ENCODE measurements at places on chromosomes 6 and 20.
A peak's percentile ranks its signal among the peaks of the same experiment; 100 is the strongest.

GRCh38 chr6:166194914-166195859 is 27.5 kb upstream of the TBXT start:
- DNase-seq = no peak

GRCh38 chr6:153621491-153621890 is 417.5 kb upstream of the OPRM1 start:
- no peak for DNase-seq

DNA sequence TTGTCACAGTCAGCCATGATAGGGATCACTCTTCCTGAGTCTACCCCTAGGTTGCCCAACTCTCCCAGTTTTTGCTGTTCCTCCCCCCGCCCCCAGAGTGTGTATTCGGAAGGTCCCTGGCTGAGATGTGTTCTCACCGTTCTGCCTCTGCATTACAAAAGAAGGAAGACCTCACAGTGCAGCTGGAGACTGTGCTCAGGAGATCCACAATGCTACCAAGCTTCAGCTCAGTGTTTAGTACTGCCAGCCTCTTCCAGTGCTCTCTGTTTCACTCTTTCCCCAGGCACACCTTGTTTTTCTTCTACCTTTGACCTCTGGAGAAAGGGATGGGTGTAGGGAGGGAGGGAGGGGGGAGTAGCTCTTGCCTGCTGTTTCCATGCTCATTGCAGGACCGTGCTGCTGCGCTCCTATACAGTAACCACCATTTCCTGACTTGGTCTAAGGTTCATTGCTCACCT is 13.4 kb upstream of the MOCS1 start:
- no peak for DNase-seq

- no peak for DNase-seq
These were observed 671.4 kb downstream of the RFPL4B start for GRCh38 chr6:113018351-113019151.

GRCh38 chr6:169454872-169455204 is 201.2 kb upstream of the THBS2 start:
- DNase-seq = no peak

GRCh38 chr6:143023695-143024094 is 37.0 kb upstream of the AIG1 start:
- DNase-seq = no peak

GRCh38 chr6:107572886-107573285 is 83.0 kb downstream of the SOBP start:
- DNase-seq = no peak

DNA sequence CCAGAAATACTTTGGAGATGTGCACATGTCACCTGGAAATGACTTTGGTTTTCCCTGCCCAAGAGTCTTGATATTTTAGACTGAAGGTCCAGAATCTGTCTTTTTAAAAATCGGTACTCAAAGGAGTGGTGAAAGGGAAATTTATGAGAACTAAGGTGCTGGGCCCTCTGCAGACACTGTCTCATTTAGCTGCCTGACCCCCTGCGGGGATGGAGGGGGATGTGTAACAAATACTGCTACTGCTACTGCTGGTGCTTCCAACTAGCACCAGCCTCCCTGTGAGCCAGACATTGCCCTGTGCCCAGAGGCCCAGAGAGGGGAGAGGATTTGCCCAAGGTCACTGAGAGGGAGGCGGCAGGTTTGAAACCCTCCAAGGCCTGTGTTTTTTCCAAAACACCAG is 7.0 kb downstream of the SCRT2 start:
- no peak for DNase-seq

- no peak for DNase-seq
These were observed 251.1 kb upstream of the SOX4 start for GRCh38 chr6:21342501-21342900.

- peak; percentile 42 for DNase-seq
These were observed 209.7 kb downstream of the FARS2 start for GRCh38 chr6:5471044-5471443.

GRCh38 chr6:67210450-67210849 is 1424.6 kb upstream of the ADGRB3 start:
- DNase-seq = no peak

GRCh38 chr6:11918739-11919605 is 93.1 kb upstream of the HIVEP1 start:
- DNase-seq = no peak

GRCh38 chr20:41599699-41600104 is 18.5 kb downstream of the CHD6 start:
- no peak for DNase-seq

DNA sequence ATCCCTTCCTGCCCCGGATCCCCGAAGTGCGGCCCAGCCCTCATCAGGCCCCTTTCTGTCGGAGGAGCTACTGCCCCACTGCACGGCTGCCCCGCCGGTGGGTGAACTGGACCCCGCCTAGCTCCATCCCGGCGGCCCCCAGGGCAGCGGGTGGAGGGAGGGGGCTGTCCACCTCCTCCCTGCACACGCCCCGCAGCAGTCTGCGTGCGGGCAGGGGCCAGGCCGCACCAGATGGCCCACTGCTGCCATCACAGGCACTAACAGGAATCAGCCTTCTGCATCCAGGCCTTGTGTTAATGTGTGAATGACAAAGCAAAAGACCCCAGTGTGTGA is 54.9 kb upstream of the UNC93A start:
- no peak for DNase-seq

- DNase-seq = no peak
These were observed 37.4 kb downstream of the RBM24 start for GRCh38 chr6:17318435-17319165.

DNA sequence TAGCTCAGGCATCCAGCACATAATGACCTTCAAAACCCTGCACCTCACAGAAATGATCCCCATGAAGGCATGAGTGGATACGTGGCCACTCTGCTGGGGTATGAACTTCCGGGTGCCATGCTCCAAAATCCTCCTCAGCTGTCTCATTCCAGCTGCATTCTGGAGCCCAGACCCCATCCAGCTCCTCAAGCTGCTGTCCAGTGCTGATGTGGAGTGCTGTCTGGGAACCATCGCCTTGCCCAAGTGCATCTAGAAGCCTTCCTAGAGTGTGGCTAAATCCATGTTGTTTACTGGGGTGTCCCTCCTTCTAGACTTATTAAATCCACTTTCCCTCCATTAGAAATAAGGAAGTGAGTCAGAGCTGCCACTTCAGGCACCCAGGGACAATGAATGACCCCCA is 130.8 kb upstream of the PTPRT start:
- DNase-seq = no peak
